Spinal cord (tissue), 10 donors: ENCODE measurements at places on chromosomes 7 and 10. TPM values are rescaled to one million over a fixed set of nuclear protein-coding genes. Genes with fewer than 3 reads are reported as not detected.

DNA sequence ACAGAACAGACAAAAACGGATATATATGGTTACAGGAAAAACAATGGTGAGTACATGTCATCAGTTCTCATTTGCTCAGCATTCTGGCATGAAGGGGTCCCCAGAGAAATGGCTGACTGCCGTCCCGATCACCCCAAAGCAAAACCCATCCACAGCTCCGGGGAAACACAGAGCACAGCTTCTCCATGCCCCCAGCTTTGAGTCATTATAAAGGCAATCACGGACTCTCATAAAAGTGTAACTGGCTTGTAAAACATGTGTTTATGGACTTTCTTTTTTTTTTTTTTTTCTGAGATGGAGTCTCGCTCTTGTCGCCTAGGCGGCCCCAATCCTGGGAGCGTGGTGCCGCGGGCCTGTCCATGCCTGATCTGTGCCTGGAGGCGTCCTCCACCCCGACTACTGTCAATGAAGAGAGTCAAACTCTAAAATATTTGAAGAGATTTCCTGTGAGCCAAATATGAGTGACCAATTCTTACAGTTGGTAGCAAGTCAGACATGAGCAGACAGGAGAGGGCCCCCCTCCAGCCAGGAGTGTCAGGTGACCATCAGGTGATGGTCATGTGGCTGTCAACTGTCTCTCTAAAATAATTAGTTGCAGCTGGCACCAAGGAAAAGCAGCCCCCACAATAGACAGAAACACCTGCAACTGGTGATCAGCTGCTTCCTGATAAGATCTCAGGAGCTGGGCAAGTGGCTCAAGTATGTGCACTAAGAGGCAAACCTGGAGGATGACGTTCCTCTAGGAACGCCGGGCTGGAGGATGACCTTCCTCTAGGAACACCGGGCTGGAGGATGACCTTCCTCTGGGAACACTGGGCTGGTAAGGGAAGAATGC lies 21.7 kb upstream of the NOM1 start:
- no peaks in the 10 kb centered on the region for H3K36me3 ChIP-seq
- no peak for DNase-seq
- H3K27ac ChIP-seq: no peak overlapping the region
- no peak overlapping the region for H3K4me3 ChIP-seq
- no peaks in the 10 kb centered on the region for H3K4me1 ChIP-seq

- DNase-seq: no peak
- peaks cover 4% of the 10 kb centered on the region for H3K36me3 ChIP-seq
- no peaks in the 10 kb centered on the region for H3K27me3 ChIP-seq
- H3K27ac ChIP-seq: no peak overlapping the region
These were observed 18.4 kb downstream of the VSTM4 start for GRCh38 chr10:49096890-49097445.

DNA sequence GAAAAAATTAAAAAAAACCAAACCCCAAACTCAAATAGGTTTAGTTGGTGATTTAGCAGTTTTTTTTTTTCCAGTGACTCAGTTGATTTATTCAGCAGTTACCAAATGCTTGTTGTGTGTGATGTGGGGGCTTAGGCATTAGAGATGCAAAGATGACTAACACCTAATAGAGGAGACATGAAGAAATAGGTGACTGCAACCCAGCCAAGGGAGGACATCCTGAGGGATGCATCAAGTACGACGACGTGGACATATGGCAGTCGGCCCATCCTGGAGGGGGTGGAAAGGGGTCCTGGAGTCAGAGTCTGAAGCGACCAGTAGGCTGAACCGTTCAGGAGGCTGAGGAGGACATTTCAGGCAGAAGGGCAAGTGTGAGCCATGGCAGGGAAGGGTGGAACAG lies 35.5 kb downstream of the LRMDA start:
- no peak overlapping the region for H3K4me3 ChIP-seq
- H3K27me3 ChIP-seq: no peaks in the 10 kb centered on the region
- no peak overlapping the region for H3K27ac ChIP-seq
- H3K36me3 ChIP-seq: no peaks in the 10 kb centered on the region

- no peak for DNase-seq
- peak within 1 kb of the TSS; percentile 34 for H3K4me3 ChIP-seq
- H3K27me3 ChIP-seq: peaks cover 22% of the 10 kb centered on the region
- no peak within 1 kb of the TSS for H3K27ac ChIP-seq
These were observed at the start of gene CDH23 for GRCh38 chr10:71396711-71397295. CDH23 (plus strand) TSS chr10:71396920; CDS start chr10:71439832, 42,912 bp downstream.

DNA sequence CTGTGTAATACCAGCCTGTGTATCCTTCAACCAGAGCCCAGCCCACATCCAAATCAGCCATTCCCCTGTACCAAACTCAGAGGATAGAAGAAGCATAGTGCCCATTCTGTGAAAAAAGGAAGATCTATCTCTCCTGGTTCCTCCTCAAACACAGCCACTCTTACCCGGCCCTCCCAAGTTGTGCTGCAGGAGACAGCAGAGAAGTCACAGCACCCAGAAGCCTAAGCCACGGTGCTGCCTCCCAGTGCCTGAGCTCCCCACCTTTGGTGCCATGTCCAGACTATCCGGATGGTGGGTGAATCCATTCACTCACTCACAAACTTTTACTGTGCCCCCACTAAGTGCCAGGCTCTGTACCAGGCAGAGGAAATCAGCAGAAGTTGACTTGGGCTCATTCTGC lies 166.0 kb upstream of the ZMIZ1 start:
- H3K27ac ChIP-seq: no peak overlapping the region
- peaks cover 17% of the 10 kb centered on the region for H3K4me1 ChIP-seq
- no peaks in the 10 kb centered on the region for H3K36me3 ChIP-seq
- DNase-seq: no peak

DNA sequence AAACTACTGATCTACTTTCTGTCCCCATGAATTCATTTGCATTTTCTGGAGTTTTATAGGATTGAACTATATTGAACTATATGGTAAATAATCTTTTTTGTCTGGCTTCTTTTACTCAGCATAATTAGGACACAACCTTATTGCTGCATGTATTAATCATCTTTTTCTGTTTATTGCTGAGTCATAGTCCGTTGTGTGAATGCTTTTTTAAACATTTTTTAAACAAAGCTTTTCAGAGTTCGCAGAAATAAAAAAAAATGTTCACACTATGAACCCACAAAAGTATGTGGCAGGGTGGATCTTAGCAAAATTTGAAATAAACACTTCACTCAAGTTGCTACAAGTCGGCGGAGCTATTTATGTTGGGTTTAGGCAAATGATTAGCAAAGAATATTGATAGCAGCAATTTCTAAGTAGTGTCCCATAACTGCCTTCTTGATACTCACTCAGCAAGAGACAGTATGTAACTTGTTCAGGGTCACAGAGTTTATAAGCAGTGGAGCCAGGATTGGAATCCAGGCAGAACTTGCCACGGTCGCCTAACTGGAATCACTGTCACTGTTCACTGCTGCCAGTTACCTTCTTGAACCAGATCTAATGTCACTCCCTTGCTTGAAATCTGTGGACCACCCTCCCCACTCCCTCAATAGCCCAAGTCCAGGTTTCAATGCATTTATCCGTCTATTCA lies 5.6 kb downstream of the CH25H start:
- no peak overlapping the region for H3K4me3 ChIP-seq
- H3K4me1 ChIP-seq: peaks cover 3% of the 10 kb centered on the region
- no peak overlapping the region for H3K27ac ChIP-seq
- no peak for DNase-seq

DNA sequence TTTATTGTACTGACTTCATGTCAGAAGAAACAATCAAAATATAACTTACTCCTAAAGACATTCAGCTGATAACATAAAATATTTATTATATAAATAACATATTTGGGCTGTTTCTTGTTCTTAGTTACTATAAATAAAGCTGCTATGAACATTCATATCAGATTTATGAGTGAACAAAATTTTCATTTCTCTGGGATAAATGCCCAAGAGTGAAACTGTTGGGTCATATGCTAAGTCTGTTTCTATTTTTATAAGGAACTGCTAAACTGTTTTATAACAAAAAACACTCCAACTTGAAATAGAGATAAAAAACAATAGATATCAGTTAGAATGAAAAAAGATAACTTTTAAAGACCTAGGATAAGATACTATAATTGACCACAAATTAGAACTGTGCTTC lies 26.5 kb upstream of the CC2D2B start:
- H3K4me1 ChIP-seq: no peaks in the 10 kb centered on the region
- no peak for DNase-seq
- no peaks in the 10 kb centered on the region for H3K27me3 ChIP-seq
- no peak overlapping the region for H3K4me3 ChIP-seq
- no peak overlapping the region for H3K27ac ChIP-seq
- H3K36me3 ChIP-seq: peaks cover 3% of the 10 kb centered on the region

GRCh38 chr7:158123214-158123613 lies 464.4 kb downstream of the PTPRN2 start:
- H3K27ac ChIP-seq: no peak overlapping the region
- H3K36me3 ChIP-seq: peaks cover 30% of the 10 kb centered on the region
- no peaks in the 10 kb centered on the region for H3K27me3 ChIP-seq
- H3K4me3 ChIP-seq: no peak overlapping the region
- no peak for DNase-seq
- no peaks in the 10 kb centered on the region for H3K4me1 ChIP-seq

GRCh38 chr10:127962205-127962604 lies 55.3 kb downstream of the PTPRE start:
- peaks cover 39% of the 10 kb centered on the region for H3K4me1 ChIP-seq
- no peak for DNase-seq
- H3K4me3 ChIP-seq: no peak overlapping the region

DNA sequence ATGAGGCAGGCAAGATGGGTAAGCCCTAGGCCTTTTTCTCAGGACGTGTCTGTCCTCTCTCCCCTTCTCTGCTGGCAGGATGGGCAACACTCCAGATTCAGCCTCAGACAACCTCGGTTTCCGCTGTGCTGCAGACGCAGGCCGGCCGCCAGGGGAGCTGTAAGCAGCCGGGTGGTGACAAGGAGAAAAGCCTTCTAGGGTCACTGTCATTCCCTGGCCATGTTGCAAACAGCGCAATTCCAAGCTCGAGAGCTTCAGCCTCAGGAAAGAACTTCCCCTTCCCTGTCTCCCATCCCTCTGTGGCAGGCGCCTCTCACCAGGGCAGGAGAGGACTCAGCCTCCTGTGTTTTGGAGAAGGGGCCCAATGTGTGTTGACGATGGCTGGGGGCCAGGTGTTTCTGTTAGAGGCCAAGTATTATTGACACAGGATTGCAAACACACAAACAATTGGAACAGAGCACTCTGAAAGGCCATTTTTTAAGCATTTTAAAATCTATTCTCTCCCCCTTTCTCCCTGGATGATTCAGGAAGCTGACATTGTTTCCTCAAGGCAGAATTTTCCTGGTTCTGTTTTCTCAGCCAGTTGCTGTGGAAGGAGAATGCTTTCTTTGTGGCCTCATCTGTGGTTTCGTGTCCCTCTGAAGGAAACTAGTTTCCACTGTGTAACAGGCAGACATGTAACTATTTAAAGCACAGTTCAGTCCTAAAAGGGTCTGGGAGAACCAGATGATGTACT lies 13.1 kb downstream of the PHKG1 start:
- peaks cover 49% of the 10 kb centered on the region for H3K4me1 ChIP-seq
- peak; percentile 68 for DNase-seq
- H3K27me3 ChIP-seq: no peaks in the 10 kb centered on the region
- H3K36me3 ChIP-seq: peaks cover 72% of the 10 kb centered on the region
- H3K4me3 ChIP-seq: no peak overlapping the region

GRCh38 chr10:97065686-97066660 lies 119.8 kb downstream of the SLIT1 start:
- no peak overlapping the region for H3K27ac ChIP-seq
- no peak for DNase-seq
- H3K4me3 ChIP-seq: no peak overlapping the region
- H3K4me1 ChIP-seq: peaks cover 44% of the 10 kb centered on the region
- H3K36me3 ChIP-seq: peaks cover 49% of the 10 kb centered on the region

DNA sequence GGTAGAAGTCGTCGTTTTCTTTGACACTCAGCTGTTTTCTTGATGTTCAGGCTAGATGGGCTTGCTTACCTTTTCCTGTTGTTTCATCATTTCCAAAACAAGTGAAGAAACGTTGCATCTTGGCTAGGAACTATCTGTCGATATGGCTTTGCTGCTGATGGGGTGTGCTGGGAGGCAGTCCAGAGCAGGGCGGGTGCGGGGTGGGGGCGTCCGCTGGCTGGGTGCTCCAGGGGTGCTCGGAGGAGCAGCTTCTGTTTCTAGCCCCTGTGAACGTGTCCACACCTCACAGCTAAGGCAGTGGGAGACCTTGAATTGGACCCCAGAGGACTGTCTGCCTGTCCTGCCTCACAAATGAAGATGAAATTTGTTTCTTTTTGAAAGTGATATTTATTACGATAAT lies 7.6 kb upstream of the SUN1 start:
- H3K27me3 ChIP-seq: no peaks in the 10 kb centered on the region
- H3K36me3 ChIP-seq: peaks cover 22% of the 10 kb centered on the region
- H3K4me1 ChIP-seq: peaks cover 17% of the 10 kb centered on the region
- no peak overlapping the region for H3K4me3 ChIP-seq

GRCh38 chr10:13739183-13739582 lies 152.4 kb downstream of the PRPF18 start:
- no peak overlapping the region for H3K4me3 ChIP-seq
- no peak for DNase-seq
- no peak overlapping the region for H3K27ac ChIP-seq
- H3K4me1 ChIP-seq: no peaks in the 10 kb centered on the region
- peaks cover 20% of the 10 kb centered on the region for H3K36me3 ChIP-seq

GRCh38 chr7:41692251-41692650 lies 10.6 kb downstream of the INHBA start:
- no peak overlapping the region for H3K27ac ChIP-seq
- H3K4me3 ChIP-seq: no peak overlapping the region
- peaks cover 7% of the 10 kb centered on the region for H3K4me1 ChIP-seq
- no peak for DNase-seq
- H3K27me3 ChIP-seq: no peaks in the 10 kb centered on the region

Gene MMRN2
- 33.5 TPM for total RNA-seq

Gene ASIC3
- total RNA-seq: 1.5 TPM

Gene NRCAM
- total RNA-seq: 198 TPM

Gene WNT8B
- 0.06 TPM for total RNA-seq

Gene IL2RA
- 0.10 TPM for total RNA-seq

Gene RBM20
- total RNA-seq: 1.1 TPM

Gene ADCY1
- total RNA-seq: 21.8 TPM

Gene SP8
- 0.33 TPM for total RNA-seq

Gene INMT
- total RNA-seq: 11.6 TPM

Gene FGFBP3
- 17.5 TPM for total RNA-seq

Gene PNLIPRP2
- total RNA-seq: 0.22 TPM

Gene GARIN1A
- total RNA-seq: 0.50 TPM
